ENCODE measurements at places on chromosomes 11 and 22. TPM values are rescaled to one million over a fixed set of nuclear protein-coding genes. Genes with fewer than 3 reads are reported as not detected.

Gene SCGB2A2
- total RNA-seq: not detected

Gene SLC22A25
- total RNA-seq: not detected

Gene FXYD2
- total RNA-seq: 5.8 TPM

Gene SLC25A18
- 2.2 TPM for total RNA-seq

Gene KBTBD3
- total RNA-seq: 6.7 TPM

Gene ZBTB16
- 319 TPM for total RNA-seq

Gene C11orf16
- total RNA-seq: not detected

Gene SPI1
- total RNA-seq: 17.6 TPM

Gene ME3
- total RNA-seq: 20.4 TPM

Gene TMEM86A
- 4.8 TPM for total RNA-seq

Gene RBX1
- 38.4 TPM for total RNA-seq

Gene GTPBP1
- 39.3 TPM for total RNA-seq

Gene CALCA
- total RNA-seq: not detected

Gene SLC5A12
- not detected for total RNA-seq

- DNase-seq: no peak
These were observed 15.5 kb downstream of the GNAZ start for GRCh38 chr22:23085785-23086184.

- no peak for DNase-seq
These were observed 107.3 kb downstream of the PDE3B start for GRCh38 chr11:14750911-14751310.

- peak; percentile 17 for DNase-seq
These were observed 18.8 kb upstream of the RTL6 start for GRCh38 chr22:44516841-44517240.

DNA sequence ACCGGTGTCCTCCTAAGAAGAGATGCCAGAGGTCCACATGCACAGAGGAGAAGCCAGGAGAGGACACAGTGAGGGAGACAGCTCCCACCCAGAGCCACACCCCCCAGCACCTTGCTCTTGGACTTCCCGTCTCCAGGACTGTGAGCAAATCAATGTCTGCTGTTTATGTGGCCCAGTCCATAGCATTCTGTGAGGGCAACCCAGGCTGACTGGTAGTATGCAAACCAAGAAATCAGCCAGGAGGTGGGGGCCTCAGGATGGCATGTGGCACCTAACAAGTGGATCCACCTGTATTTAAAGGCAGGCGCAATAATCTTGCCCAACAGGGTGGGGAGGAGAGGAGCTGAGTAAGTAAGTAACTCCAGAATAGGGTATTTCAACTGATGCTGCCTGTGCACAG, 136.4 kb downstream of the BRD1 start:
- no peak for DNase-seq

- no peak for DNase-seq
These were observed 5.0 kb upstream of the PDE3B start for GRCh38 chr11:14638561-14638960.

DNA sequence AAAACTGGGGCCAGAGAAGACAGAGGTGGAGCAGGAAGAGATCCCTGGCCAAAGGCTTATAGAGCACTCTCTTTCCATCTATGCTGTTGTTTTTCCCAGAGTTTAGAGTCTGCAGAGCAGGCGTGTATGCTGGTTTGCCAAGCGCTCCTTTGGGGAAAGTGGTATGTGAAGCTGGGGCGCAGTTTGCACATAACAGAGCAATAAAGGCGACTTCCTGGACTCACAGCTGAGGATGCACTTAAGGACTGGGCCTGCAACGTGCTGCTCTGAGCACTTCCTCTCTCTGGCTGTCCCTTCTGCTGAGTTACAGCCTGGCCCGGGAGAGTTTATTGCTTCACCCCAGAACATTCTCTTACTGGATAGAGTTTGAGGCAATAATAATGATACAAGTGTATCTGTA, 41.7 kb downstream of the THAP12 start:
- no peak for DNase-seq

GRCh38 chr11:34158661-34159060, 53.2 kb downstream of the NAT10 start:
- no peak for DNase-seq

GRCh38 chr11:96229354-96229977, 113.5 kb downstream of the MAML2 start:
- DNase-seq: no peak

- no peak for DNase-seq
These were observed 13.2 kb downstream of the PHLDB1 start for GRCh38 chr11:118620529-118621070.

GRCh38 chr11:10930972-10931760, 73.3 kb upstream of the ZBED5 start:
- peak; percentile 94 for DNase-seq

DNA sequence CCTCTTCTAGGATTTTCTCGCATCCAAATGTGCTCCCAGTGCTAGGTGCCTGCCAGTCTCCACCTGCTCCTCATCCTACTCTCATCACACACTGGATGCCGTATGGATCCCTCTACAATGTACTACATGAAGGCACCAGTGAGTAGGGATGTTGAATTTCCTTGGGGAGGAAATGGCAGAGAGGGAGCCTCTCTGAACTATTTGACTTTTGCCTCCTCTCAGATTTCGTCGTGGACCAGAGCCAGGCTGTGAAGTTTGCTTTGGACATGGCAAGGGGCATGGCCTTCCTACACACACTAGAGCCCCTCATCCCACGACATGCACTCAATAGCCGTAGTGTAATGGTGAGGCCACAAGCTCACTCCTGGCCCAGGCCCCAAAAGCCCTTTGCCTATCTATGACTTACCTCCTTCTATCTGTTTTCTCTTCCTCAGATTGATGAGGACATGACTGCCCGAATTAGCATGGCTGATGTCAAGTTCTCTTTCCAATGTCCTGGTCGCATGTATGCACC, 2.5 kb downstream of the TAF10 start:
- DNase-seq: no peak

- no peak for DNase-seq
These were observed 70.4 kb upstream of the SHISAL1 start for GRCh38 chr22:44383064-44383575.

DNA sequence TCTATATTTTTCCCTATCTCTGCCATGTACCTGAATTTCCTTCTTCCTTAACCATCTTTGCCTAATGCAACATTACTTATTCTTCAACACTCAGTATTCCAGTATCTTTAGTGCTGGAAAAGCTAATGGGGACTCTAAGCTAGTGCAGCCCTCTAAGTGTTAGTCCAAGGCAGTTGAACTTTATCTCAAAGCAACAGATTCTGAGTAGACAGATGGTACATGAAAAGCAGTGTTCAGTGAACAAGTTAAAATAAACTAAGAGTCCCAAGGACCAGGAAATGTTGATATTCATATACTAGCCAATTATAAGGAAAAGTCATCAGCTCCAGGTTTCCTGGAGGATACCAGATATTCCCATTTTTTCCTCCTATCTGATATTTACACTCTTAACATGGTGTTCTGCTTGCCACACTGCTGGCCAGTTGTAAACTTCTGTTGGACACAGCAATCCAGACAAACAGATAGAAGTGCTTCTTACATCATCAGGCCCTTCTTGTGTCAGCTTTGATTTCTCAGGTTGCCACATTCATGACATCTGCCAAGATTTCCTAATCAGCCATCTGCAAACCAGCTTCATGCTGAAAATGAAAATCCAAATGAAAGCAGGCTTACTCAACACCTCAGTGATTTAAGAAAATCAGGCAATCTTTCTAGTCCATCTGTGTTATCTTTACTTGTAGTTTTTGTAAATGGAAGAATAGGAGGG, 255.9 kb upstream of the POU2AF2 start:
- peak; percentile 77 for DNase-seq

- no peak for DNase-seq
These were observed 31.4 kb downstream of the XKR3 start for GRCh38 chr22:16793831-16794230.

GRCh38 chr11:60939855-60940254, 12.1 kb downstream of the SLC15A3 start:
- DNase-seq: no peak

GRCh38 chr11:71326328-71326940, 74.1 kb upstream of the SHANK2 start:
- DNase-seq: no peak

GRCh38 chr11:79353706-79354105, 87.1 kb downstream of the TENM4 start:
- no peak for DNase-seq

- no peak for DNase-seq
These were observed 54.4 kb upstream of the SEPTIN5 start for GRCh38 chr22:19659805-19660345.

DNA sequence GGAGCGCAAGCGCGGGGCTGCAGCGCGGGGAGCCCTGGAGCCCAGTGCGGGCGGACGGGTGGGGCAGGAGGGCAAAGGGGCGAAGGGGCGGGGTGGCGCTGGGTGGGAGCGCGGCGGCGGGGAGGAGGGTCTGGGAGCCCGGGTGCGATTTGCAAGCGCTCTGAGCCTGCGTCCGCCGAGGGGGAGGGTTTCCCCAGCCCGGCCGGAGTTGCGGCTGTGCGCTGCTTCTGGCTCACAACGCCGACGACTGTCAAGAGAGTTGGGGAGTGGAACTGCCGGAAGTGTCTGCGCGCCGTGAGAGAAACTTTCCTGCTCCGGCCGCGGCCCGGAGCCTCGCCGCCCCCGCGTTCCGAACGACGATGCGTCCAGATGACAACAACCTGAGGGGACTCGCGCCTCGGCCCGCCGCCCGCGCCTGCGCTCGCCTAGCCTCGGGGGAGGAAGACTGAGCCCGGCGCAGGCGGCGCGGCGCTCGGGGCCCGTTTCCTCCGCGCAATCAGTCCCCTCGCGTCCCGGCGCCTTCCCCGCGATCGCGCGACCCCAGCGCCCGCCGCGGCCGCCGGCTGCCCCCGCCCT, at the start of gene ARHGAP42:
Gene ARHGAP42, plus strand, starts transcription at position 235 of the 576 bp plus-strand sequence. CDS start 391 bp downstream, outside the sequence.
- no peak for DNase-seq

DNA sequence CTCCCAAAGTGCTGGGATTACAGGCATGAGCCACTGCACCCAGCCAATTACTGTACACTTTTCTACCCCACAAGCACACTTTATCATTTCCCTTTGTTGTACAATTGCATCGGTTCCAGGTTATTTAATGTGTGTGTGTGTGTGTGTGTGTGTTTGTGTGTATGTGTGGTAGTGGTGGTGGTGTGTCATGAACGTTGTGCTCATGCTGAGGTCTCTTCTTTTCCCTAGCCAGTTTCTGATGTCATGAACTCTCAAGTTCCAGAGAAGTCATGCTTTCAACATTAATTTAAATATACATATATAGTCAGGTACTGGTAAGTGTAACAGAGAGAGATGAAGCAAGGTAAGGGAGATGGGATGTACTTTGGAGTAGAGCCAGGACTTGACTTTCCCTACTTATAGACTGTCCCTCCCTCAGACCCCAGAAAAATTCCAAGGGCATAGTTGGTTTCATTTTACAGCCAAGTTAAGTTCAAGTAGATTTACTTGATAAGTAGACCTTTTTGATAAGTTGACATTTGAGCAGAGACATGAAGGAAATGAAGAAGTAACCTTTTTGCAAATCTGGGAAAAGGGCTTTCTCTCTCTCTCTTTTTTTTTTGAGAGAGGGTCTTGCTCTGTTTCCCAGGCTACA, 42.7 kb downstream of the WEE1 start:
- no peak for DNase-seq

DNA sequence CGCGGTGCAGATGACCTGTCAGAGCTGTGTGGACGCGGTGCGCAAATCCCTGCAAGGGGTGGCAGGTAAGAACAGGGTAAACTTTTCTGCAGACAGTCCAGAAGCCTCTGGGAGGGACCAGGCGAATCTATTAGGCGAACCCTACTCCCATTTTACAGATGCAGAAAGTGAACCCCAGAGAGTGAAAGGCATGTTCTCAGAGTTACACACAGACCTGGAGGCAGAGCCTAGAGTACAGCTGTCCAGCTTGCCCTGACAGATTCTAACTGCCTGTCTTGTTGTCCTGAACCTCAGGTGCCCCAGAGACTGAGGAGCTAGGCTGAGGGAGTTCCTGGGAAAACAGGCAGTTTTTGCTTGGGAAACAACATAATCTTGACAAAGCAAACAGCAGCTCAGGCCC, 665 bp downstream of the CCS start:
- DNase-seq: no peak

- no peak for DNase-seq
These were observed 191.1 kb upstream of the DDI1 start for GRCh38 chr11:103845331-103845730.

DNA sequence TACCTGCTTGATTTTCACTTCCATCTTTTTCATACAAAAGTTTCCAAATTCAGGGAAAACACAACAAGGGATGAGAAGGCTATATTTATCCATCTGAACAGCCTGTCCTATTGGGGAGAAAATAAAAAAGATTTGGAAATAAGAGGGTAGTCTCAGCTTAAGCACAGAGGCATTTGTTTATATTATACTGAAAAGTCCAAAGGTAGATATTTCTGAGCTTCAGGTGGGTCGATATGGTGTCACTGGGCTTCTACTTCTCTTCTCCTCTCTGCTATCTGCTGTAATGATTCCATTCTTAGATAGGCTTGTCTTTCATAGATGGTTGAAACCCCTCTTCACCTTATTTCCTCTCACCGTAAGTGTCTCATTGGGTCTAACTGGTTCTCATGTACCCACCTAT, 337.0 kb downstream of the INSC start:
- DNase-seq: no peak

DNA sequence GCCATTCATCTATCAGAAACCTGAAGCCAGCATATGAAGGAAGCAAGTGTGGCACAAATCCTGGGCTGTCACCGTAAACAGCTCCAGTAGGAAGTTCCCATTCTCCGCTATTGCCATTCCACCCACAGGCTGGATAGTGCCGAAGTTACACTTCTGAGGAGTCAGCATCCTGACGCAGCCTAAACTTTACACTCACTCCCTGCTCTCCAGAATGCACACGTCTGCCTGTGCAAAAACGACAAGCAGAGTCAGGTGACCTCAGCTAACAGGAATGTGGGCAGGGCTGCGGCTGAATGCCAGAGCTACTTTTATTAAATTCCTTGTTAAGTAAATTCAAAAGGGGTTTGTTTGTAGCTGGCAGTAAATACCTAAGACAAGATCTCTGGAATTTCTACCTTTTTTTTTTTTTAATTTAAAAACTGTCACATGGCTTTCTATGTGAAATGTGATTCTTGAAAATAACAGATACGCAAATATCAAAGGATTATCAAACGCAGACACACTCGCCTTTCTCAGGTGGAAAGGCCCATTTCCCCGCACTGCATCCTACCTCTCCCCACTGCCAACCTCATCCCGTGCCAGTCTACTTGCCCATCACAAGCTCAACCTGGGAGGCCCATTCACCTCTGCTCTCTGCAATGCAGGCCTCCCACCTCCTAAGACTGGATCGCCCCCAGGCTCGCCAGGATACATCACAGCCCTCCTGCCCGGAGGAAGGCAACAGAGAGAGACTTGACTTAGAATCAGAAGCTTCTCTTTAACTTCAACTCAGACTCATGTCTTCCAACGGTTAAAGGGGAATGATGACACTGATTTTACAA, 33.5 kb downstream of the NFRKB start:
- no peak for DNase-seq

- DNase-seq: no peak
These were observed 8.5 kb downstream of the PPFIA1 start for GRCh38 chr11:70278994-70279393.

GRCh38 chr11:12461516-12461915, 84.1 kb downstream of the PARVA start:
- DNase-seq: no peak

Data from esophagus muscularis mucosa (tissue), 4 donors.